ENCODE measurements at places on chromosomes 5 and 9.

GRCh38 chr5:116522356-116523136 is 52.1 kb downstream of the SEMA6A start:
- no peak for DNase-seq

DNA sequence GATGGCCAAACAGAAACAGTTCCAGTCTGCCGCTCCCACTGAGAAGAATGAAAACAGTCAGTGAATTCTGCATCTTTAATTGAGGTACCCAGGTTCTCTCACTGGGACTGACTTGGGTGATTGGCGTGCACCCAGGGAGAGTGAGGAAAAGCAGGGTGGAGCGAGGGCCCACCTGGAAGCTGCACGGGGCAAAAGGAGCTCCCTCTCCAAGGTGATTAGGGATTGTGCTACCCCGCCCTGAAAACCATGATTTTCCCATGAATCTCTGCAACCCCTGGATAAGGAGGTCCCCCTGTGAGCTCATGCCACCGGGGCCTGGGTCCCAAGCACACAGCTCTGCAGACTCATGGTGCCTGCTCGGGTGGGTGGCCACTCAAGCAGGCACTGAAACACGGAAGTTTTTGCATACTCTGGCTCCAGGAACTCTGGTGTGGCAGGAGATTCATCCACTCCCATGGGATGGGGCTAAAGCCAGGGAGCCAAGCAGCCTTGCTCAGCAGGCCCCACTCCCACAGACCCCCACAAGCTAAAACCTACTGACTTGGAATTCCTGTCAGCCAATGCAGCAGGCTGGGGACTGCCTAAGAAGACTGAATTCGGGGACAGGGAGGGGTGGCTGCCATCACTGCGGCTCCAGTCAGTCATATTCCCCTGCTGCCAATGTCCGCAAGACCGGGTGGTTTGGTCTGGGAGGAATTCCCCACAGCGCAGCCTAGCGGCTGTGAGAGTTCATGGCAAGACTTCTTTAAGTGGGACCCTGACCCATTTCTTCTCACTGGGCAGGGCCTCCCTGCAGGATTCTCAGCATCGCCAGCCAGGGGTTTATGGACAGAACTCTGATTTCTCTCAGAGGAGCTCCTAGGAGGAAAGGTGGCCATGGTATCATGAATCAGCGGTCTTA is 652.2 kb upstream of the RGMB start:
- no peak for DNase-seq

- DNase-seq: no peak
Measured at GRCh38 chr5:122494109-122494508, 182.1 kb downstream of the SNCAIP start.

DNA sequence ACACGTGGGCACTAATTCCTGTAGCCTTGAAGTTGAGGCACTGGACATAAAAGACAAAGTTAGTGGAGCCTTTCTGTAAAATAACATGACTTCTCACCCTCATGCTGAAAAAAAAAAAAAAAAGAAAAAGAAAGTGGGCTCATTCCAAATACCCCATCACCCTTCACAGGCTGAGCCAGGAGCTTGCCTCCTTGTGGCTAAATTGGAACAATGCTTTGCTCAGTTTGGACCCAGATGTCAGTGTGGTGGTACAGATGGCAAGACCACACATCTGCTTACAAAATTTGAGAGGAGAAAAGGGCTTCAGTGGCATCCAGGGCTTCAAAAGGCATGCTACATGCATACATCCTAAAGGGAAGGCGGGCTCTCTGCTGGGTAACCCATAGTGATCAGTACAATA is 342.8 kb downstream of the EBF1 start:
- no peak for DNase-seq

GRCh38 chr5:65919773-65920172 is 6.6 kb upstream of the ERBIN start:
- no peak for DNase-seq
